ENCODE measurements at places on chromosomes 4 and X.

- no peak for DNase-seq
These were observed 168.1 kb downstream of the BMPR1B start for GRCh38 chr4:94925764-94926347.

- DNase-seq = no peak
These were observed 543.0 kb downstream of the SPRY1 start for GRCh38 chr4:123939621-123940020.

GRCh38 chrX:43813898-43814297, 68.4 kb downstream of the MAOB start:
- no peak for DNase-seq

DNA sequence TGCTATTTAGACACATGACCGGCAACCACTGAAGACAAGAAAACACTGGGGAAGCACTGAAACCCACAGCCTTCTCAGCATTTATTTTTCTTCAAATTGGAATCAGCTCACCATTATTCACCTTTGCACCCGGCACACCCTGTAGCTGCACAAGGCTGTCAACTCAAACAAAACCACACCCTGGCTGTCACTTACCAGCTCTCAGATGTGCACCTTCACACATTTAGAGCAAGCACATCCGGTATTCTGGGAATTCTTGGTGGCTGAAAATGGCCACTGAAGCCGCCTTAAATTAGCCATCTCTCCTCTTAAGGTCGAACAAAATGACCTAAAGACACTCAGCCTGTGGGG, 5.9 kb downstream of the ZFYVE28 start:
- DNase-seq = no peak

GRCh38 chrX:97547877-97548578, 664.3 kb downstream of the RPA4 start:
- no peak for DNase-seq

GRCh38 chr4:141417387-141417786, 196.7 kb downstream of the ZNF330 start:
- DNase-seq = no peak

DNA sequence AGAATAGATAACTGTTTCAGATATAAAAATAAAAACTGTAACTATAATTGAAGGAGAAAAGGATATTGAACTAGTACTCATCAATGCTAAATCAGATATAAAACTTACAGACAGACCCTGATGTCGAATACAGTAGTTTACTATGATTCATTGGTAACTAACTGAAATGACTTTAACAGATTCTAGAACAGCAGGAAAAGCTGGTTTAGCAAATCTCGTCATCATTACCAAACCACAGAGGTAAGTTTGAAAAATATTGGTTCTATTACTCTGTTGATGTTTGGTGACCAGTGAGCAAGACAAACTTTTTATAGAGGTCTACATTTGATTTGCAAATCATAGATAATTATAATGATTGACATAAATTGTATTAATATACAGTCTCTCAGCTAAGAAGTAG, 551.4 kb upstream of the ADGRL3 start:
- DNase-seq = no peak

DNA sequence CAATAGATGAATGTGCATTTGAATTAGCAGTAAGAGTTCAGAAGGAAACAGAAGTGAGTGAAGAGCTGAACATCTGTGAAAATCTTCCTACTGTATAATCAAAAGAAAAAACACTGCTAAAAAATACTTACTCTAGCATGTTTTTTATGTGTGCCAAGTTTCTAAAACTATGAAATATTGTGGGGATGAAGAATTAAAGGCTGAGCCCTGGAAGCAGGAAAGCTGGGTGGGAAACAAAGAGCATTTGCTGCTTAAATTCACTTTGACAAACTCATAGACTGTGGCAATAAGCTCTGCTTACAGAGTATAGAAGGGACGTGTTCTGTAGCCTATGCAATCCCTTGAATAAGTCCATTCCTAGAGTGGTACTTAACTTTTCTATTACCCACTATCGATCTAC, 261.7 kb downstream of the ANKRD50 start:
- DNase-seq = no peak

DNA sequence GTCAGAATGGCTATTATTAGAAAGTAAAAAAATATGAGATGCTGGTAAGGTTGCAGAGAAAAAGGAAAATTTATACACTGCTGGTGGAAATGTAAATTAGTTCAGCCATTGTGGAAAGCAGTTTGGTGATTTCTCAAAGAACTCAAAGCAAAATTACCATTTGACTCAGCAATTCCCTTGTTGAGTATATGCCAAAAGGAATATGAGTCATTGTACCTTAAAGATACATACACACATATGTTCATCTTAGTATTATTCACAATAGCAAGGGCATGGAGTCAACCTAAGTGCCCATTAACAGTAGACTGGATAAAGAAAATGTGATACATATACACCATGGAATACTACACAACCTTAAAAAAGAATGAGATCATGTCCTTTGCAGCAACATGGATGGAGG, 148.2 kb downstream of the COMMD8 start:
- DNase-seq = no peak

DNA sequence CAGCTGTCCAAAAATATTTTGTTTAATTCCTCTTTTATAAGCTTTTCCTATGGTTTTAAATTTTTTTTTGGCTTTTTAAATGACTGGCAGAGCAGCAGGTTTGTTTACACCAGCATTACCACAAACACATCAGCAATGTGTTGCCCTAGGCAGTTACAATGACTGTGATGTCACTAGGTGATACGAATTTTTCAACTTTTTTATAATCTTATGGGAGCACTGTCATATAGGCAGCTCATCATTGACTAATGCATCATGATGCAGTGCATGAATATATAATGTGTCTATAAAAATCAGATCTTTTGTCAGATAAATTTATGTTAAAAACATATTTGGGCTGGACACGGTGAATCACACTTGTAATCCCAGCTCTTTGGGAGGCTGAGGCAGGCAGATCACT, 231.6 kb upstream of the SLIT2 start:
- no peak for DNase-seq

- no peak for DNase-seq
These were observed 264.1 kb upstream of the GATB start for GRCh38 chr4:152024881-152025280.

DNA sequence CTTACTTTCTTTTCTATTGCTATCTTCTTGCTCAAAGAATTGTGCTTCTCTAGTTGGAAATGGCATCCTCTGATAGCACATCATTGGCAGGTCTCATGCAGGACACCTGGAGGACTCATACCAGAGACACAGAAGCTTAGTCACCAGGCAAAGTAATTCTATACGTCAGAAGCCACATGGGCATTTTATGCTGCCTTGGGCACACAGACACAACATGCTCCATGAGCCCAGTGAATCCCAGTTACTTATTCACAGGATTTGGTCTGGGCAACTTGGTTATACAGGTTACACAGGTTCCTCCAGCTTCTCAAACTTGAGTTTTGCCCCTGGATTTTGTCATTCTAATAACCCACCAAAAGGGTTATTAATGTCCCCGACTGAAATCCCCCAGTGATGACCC, 7.1 kb downstream of the RASSF6 start:
- DNase-seq = no peak

GRCh38 chr4:15004739-15005301, 2.5 kb downstream of the CPEB2 start:
- no peak for DNase-seq

- no peak for DNase-seq
These were observed 251.7 kb upstream of the MAD2L1 start for GRCh38 chr4:120318196-120318846.

- DNase-seq = no peak
These were observed 48.3 kb downstream of the ANXA5 start for GRCh38 chr4:121648516-121648915.

DNA sequence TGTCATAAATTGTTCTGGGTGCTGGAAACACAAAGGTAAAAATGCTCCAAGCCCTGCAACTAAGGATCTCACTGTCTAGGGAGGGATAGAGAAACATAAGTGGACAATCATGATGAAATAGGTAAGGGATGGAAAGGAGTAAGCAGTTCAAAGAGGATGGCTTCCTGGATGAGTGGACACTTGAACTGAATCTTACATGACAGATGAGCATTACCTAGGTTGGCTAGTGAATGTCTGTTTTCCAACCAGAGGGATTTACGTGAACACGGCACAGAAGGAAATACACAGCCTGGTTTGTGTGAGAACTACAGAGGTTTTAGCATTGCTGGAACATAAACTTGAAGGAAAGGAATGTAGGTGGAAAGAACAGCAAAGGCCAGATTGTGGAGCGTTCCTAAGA, 150.2 kb upstream of the GALNT7 start:
- DNase-seq = no peak

DNA sequence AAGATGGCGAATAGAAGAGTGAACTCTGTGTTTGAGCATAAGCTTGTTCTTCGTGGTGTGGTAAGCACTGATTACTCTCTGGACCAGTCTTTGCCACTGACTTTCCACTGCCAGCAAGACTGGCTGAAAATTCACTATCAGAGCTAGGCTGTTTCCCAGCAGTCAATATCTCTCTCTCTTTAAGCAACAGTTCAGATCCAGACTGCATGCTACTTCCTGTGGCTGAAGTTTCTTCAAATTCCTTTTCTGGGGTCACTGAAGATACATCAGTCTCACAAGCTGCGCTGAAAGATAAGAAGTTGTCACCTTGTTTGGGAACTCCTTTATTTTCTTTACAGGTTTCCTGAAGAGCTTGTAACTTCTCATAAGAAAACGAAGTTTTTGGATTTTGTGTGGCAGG, 54.0 kb upstream of the FAM120C start:
- no peak for DNase-seq

- no peak for DNase-seq
These were observed 17.1 kb downstream of the USP46 start for GRCh38 chr4:52641854-52642563.

- no peak for DNase-seq
These were observed 67.1 kb downstream of the GPR143 start for GRCh38 chrX:9698576-9698975.

DNA sequence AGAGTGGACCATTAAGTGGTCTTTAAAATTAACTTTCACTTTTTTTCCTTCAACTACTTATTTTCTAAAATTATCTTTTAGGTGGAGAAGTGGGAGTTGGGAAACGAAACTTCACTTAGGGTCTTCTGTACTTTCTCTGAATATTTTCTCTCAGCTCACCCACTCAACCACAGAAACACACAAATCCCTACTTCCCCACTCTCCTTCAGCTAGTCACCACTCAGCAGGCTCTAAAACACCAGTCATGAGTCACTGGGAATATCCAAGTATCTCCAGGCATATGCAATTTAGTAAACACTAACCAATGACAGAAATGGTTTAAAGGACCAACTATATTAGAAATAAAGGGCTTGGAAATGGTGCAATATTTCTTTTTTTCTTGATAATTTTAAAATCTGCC, 153.0 kb upstream of the RPS6KA6 start:
- DNase-seq = no peak

GRCh38 chrX:145861818-145862217, 44.2 kb downstream of the SLITRK2 start:
- DNase-seq = no peak

DNA sequence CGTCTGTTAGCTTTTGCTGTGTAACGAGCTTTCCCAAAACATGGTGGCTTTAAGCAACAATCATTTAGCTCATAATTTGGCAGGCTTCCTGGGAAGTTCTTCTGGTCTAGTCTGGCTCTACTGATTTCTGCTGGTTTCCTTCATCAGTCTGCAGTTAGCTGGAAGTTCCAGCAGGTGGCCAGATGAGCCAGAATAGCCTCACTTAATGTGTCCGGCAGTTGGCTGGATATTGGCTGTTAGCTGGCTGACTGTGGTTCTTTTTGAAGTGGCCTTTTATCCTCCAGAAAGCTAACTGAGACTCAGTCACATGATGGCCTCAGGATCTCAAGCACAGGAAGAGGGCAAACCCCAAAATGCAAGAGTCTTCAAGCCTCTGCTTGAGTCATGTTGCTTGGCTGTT, 34.9 kb downstream of the FTHL17 start:
- DNase-seq = no peak

- DNase-seq = no peak
These were observed 7.0 kb downstream of the PKD2 start for GRCh38 chr4:88014386-88014905.

DNA sequence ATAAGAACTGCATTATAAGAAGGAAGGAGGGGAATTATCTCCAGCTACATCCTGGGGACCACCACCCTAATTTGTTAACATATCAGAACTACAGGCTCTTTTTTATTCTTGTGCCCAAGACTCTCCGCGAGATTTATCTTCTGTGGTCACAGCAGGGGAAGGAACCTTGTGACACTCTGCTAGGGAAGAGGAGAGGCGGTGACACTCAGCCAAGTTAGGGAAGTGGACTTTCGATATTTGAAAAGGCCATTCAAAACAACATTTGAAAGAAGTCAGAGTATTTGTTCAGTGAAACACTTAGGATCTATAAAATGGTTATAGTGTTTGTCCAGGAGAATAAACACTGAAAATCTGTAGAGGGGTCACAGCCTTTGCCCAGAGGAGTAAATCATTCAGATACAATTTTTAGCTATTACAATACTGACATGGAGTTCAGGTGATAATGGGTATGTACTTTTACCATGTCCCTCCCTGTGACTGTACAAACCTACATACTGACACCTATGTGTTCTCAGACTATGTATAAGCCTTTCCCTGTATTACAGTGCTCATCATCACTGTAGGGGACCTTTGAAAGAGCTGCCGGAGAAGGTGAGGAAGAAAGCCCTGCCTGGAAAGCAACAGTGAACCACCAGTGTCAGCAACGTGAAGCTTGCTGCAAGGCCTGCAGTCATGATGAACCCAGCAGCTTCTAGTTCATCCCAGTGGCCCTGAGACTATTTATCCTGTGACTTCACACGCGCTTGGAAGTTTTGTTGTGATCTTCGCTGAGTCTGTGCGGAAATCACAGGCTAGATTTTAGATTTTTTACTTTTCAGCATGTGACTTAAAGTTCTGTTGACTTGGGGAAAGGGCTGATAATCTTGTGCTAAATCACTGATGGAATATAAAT, 8.5 kb upstream of the PTTG2 start:
- DNase-seq = no peak

GRCh38 chr4:147916351-147916750, 184.5 kb downstream of the ARHGAP10 start:
- DNase-seq = no peak

DNA sequence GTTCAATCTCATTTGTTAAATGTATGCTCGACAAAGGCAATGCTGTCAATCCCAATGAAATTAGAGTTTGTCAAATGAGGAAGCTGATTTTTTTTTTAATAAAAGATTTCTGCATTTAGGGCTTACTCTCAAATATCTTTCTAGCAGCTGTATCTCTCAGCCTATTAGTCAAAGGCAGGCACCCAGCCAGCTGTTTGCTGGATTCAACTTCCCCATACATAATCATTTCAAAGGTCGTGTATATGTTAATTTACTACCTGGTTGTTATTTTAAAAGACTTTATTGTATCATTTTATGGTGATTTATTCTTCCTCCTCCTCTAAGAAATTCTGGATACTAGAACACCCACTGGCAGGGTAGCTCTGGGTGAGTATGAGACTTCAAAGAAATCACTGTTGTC, 27.1 kb downstream of the RAI2 start:
- no peak for DNase-seq

DNA sequence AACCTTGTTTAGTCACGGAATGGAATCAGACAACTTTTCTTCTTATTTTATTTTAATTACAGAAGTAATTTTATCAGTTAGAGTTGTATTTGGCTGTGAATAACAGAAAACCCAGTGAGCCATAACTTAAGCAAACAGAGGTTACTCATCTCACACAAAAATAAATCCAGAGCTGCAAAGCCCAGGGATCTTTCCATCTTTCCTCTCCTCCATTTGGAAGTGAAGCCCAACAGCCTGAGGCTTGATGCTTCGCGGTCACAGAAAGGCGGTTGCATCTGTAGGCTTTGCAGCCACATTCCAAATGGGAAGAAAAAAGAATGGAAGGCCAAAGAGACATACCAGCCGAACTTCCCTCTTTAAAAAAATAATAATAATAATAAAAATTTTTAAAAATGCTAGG, 22.6 kb downstream of the CHRNA9 start:
- DNase-seq = no peak

Data from NCI-H1417 treated with DMSO at 0.1 percent for 48 hours (cell line).